Small intestine (tissue), 16 donors: ENCODE measurements at places on chromosomes 12 and 14. TPM values are rescaled to one million over a fixed set of nuclear protein-coding genes. Genes with fewer than 3 reads are reported as not detected.
A peak's percentile ranks its signal among the peaks of the same experiment; 100 is the strongest.

The C14orf132 gene
- 6.5 TPM for polyA plus RNA-seq

The IL26 gene
- polyA plus RNA-seq: not detected

The HOXC10 gene
- polyA plus RNA-seq: not detected

The RIMBP2 gene
- polyA plus RNA-seq: 0.22 TPM

The NTF3 gene
- 1.6 TPM for polyA plus RNA-seq

The KCNK10 gene
- polyA plus RNA-seq: 2.2 TPM

The MYF5 gene
- not detected for polyA plus RNA-seq

The TCTN2 gene
- 7.2 TPM for polyA plus RNA-seq

The CD163 gene
- polyA plus RNA-seq: 8.5 TPM

The NANOG gene
- not detected for polyA plus RNA-seq

The CLEC1A gene
- not detected for polyA plus RNA-seq

The MUCL1 gene
- polyA plus RNA-seq: not detected

The TMTC3 gene
- polyA plus RNA-seq: 2.9 TPM

- no peak for DNase-seq
Observed at GRCh38 chr14:43471595-43471994, 1035.5 kb downstream of the FSCB start.

DNA sequence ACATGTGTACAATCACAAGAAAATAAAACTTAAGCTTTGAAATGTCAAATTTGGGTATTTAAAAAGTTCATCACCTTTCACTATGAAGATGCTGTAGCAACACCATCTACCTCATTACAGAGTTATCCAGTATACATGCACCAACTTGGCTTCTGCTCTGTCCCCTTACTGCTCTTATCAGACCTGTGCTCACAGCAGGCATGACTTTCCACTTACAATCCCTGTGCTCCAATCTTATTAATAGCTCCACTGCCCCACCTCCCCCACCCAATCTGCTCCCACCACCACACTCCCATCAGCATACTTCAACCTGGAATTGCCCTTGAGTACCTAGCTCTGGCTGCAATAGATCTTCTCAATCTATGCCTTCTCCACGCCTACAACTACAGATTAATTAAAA, 13.3 kb downstream of the GALC start:
- DNase-seq: no peak

- DNase-seq: peak; percentile 60
Observed at GRCh38 chr12:94262228-94263010, 114.0 kb downstream of the PLXNC1 start.

- no peak for DNase-seq
Observed at GRCh38 chr14:29757711-29758233, 169.9 kb downstream of the PRKD1 start.

GRCh38 chr14:96725232-96725631, 72.0 kb upstream of the VRK1 start:
- DNase-seq: no peak

- no peak for DNase-seq
Observed at GRCh38 chr12:110762891-110763290, 20.2 kb upstream of the PPP1CC start.

DNA sequence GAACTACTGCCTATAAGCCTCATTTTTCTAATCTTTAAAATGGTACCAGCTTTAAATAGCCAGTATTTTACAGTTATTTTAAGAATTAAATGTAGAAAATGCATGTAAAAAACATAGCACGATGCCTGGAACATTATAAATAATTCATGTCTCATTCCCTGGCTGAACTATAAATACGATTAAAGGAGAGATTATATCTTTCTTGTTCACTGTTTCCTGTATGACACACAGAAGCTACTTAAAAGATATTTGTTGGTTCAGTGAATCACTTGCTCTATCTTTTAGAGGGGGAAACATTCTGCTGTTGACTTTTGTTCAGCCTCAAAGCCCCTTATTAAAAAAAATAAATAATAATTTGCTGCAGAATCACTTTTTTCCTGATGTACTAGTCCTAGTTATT, 406.9 kb downstream of the LRFN5 start:
- DNase-seq: no peak

GRCh38 chr12:85275374-85275773, 4.6 kb upstream of the ALX1 start:
- no peak for DNase-seq

GRCh38 chr14:70807898-70808415, 1.4 kb downstream of the MAP3K9 start:
- DNase-seq: no peak

DNA sequence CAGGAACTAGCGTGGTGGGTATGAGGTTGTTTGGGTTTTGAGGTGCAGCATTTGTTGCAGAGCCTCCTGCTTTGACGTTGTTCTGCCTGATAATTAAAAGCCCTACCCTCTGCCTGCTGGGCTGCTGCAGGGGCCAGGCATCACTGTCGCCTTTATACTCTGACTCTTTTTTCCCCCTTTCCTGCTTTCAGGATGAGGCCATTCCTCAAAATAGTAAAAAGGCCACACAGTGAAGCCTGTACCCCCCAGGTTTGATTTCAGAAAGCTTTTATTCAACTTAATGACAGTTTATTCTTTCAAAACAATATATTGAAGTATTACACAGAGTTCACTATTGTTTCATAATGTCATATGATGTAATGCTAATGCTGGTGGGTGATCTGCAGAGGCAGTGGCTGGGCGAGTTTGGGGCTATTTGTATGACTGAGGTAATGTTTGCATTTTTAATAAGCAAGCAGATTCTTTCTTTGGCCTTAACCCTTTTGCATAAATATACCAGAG, 9.1 kb downstream of the BORCS5 start:
- DNase-seq: no peak

DNA sequence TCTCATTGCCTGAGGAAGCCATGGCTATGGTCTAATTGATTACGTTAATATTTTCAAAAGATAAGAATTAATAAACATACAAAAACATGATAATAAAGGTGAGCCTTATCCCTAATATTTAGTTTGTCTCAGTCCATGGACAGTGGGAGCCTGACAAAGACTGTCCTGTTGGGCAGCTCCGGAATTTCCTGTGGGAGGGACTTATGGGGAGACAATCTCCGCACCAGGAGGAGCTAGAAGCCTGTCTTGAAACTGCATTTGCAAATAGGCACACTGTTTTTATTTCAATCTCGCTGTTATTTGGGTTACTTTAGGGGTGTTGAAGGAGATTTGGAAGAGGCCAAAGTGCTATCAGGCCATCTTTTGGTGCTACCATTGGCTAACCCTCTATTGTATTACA, 50.8 kb upstream of the ZDHHC17 start:
- no peak for DNase-seq

GRCh38 chr14:102893452-102893851, 29.0 kb upstream of the AMN start:
- DNase-seq: peak; percentile 58

DNA sequence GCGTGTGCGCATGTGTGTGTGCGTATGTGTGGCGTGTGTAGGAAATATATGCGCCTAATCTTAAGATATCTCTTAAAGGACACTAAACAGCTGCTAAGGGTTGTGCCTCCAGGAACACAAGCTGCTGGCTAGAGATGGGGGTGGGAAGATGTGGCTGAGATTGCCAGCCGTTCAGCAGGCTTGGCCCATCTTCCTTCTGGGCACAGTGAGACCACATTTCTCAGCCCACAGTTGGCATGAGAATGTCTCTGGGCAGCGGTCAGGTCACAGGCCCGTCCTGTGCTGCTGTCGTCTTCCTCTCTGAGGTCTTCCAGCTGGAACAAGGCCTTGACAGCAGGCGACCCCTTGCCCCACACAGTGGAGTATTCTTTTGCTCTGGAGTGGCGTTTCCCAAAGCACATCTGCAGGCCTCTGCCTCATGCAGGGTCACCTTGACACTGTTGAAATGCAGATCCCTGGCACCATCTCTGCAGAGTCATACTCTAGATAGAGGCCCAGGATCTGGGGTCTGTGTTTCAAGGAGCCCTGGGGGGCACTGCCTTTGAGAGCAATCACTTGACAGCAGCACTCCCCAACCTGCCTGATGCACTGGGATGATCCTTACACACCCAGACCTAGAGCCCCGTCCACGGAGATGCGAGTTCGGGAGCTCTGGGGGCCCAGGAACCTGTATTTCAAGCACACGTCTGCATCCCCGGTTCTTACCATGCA, 335.5 kb upstream of the SFSWAP start:
- DNase-seq: no peak

DNA sequence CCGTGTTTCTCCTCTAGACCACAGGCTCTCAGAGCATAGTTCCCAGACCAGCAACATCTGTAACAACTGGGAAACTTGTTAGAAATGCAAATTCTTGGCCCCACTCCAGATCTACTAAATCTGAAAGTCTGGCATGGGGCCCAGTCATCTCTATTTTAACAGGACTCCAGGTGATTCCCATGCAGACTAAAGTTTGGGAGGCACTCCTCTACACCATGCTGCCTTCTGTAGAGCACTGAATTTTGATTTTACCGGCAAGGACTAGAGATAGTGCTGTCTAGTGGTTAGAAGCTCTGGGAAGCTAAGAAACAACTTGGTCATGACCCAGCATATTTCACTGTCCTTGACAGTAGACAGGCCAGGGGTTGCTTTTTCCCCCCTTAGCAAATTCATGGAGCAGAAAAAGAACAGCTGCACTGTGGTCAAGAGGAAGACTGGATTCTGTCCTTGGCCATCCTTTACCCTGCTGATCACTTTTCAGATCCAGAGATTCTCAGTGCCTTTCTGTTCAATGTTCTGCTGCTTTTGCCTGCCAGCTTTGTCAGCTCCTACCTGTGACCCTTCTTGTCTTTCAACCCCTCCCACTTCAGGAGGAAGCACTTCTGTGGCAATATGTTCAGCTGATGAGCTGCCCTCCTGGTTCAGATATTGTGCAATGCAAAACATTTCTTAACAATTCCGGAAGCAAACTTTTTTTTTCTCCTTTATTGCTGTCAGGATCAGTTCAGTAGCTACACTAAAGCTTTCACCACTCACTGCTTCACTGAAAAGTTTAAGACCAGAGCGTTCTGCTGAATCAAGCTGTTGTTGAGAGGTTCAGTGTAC, 133.8 kb upstream of the NUDT4 start:
- DNase-seq: peak; percentile 91

DNA sequence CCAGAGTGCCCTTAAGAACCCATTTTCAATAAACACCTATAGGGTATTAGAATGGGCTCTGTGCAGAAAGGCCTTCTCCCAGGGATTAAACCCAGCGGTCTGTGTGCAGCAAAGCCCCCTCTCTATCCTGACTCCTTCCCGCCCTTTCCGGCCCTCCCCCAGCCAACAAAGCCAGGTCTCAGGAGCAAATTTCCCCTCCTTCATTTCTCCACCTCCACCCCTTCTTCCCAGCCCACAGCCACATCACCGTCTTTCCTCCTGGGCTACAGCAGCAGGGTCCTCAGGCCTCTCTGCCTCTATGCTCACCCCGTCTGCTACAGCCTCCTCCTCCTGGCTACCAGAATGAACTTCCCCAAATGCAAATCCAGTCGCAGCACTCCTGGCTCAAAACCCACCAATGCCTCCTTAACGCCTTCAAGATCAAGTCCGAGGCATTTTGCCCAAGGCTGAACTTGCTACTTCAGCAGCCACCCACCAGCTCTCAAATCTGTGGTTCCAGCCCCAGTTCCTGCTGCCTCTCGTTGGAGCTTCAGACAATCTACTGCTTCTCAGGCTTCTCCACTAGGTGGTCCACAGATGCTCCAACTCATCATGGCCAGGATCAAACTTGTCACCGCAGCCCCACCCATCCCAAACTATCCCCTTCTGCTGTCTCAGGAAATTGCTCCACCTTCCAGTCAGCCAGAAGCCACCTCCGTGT, 134.8 kb downstream of the BCL11B start:
- DNase-seq: no peak

DNA sequence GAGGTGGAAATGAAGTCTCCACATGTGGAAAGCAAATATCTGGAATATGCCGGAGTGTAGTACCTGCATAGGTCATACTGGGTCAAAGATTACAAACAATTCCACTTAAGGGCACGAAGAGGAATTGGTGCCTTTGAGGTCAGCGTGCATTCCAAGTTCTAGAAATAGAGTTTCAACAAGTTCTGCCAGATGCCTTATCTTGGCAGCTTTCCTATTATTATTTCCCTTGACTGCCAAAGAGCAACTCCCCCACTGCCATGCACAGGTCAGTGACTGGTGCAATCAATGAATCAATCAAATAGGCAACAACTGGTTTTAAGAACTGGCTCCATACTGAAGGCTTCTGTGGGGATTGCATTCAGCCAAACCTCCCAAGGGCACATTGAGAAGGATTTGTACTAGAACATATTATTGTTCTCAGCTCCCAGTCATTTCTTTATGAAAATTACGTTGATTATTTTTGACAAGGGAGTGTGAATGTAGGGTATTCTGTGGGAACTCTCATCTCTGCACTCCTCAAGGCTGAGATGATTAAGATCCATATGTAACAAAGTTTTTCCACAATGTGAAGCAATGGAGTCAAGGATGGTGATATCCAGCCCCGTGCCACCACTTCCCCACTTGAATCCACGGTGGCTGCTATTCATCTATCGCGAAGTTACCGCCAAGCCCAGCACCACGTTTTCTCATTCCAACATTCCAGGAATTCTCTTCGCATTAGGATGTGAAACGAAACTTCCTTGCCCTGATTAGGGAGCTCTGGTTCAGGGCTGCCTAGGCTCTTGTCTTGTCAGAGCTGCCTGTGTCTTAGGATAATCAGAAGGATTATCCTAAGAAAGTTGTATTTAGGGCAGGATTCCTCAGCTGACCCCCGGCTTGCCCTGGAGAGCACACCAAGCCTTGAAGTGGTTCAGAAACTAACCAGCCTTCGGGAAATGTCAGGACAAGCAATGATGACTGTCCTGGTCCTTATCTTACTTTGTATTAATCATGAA, 115.1 kb upstream of the PCED1B start:
- no peak for DNase-seq

DNA sequence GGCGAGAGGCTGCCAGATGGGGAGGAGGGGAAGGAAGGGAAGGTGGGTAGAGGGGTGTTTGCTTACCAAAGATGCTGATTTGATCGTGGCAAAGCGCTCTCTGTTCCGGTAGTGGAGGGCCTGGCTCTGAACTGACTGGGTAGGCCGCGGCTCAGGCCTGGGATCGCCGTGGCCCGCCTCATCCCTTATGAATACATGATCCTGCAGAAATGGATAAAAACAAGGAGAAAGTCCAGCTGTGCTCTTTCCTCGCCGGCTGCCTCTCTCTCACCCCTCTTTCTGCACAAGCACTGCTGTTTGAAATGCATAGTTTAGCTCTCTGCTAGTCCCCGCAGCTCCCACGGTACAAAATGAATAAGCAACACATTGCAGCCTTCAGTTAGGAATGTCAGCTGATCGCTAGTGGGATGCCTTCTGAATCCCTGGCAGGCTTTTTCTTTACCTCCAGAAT, 53.8 kb downstream of the PEBP1 start:
- no peak for DNase-seq

DNA sequence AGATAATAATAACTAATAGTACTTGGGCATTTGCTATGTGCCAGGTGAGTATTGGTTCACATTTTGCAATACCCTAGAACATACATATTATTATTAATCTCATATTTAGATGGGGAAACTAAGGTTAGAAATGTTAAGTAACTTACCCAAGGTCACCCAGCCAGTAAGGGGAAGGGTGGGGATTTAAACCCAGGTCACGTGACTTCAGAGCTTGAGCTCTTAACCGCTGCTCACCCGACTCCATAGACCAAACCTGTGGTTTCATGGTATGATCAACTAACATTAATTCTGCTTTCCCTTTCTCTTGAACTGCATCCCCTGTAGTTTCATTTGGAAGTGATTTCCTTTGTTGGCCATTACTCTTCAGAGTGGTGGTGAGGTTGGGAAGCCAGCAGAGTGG, 242.3 kb downstream of the NRXN3 start:
- DNase-seq: no peak
